ENCODE measurements at places on chromosomes 4 and X.
A peak's percentile ranks its signal among the peaks of the same experiment; 100 is the strongest.

GRCh38 chr4:53633608-53634007 lies 42.3 kb upstream of the LNX1 start:
- no peak for DNase-seq

GRCh38 chr4:74159143-74159709 lies 1.3 kb downstream of the MTHFD2L start:
- DNase-seq: no peak

- no peak for DNase-seq
Measured at GRCh38 chr4:108400309-108400708, 220.1 kb upstream of the RPL34 start.

DNA sequence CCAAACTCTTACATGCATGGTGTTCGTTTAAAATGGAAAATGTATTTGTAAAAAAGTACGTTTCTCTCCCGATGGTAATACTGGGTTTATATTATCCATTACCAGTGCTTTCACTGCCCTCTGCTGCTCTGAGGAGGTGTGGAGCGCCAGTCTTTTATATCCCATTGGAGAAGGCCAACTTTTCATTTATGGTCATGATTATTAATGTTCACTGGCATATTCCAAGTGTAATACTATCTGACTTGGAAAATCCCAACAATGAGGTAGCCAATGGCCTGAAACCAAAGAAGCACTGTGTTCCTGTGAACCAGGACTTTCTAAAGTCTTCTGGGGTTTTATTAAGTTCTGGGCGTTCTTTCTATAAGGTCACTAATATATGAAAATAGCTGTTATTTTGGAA lies 80.7 kb downstream of the SYNPO2 start:
- DNase-seq: no peak

DNA sequence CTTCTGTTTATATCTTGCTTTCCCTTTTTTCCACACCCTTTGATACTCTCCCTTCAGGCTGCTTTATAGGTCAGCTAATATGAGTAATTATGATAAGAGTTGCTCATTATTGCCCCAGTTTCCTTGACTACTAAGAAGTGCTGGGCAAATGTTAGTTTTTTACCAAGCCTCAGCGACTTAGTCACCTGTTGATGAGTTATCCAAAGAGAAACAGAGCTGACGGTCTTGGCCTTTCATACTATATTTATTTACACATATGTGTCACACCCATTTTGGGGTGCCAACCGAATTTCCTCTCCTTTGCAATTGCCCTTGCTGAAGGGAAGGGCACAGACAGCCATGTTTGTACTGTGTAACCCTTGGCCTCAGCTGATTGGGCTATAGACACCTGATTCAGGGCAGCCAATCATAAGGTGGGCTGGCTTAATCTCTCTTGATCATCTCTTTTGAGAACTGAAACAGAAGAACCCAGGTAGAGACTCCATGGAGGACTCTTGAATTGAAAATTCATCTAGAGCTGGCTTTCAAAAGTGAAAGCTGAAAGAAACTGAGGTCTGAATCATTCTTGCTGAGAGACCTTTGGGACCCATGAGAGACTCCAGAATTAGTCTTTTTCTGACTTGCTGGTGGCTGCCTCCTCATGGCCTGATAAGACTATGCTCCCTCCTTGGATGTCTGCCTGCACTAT lies 111.7 kb upstream of the RPS6KA3 start:
- DNase-seq: peak; percentile 42
